Right cardiac atrium (tissue), 5 donors: ENCODE measurements at places on chromosomes 5 and 9. TPM values are rescaled to one million over a fixed set of nuclear protein-coding genes. Genes with fewer than 3 reads are reported as not detected.

GABRA6 gene
- not detected for total RNA-seq

PCDHB13 gene
- total RNA-seq, result 5.8 TPM

TRIM36 gene
- total RNA-seq, result 0.68 TPM

HRCT1 gene
- total RNA-seq, result 5.6 TPM

TMC1 gene
- total RNA-seq, result not detected
